NCI-H2081 treated with DMSO at 0.1 percent for 48 hours (cell line): ENCODE measurements at places on chromosomes 11 and 22.

DNA sequence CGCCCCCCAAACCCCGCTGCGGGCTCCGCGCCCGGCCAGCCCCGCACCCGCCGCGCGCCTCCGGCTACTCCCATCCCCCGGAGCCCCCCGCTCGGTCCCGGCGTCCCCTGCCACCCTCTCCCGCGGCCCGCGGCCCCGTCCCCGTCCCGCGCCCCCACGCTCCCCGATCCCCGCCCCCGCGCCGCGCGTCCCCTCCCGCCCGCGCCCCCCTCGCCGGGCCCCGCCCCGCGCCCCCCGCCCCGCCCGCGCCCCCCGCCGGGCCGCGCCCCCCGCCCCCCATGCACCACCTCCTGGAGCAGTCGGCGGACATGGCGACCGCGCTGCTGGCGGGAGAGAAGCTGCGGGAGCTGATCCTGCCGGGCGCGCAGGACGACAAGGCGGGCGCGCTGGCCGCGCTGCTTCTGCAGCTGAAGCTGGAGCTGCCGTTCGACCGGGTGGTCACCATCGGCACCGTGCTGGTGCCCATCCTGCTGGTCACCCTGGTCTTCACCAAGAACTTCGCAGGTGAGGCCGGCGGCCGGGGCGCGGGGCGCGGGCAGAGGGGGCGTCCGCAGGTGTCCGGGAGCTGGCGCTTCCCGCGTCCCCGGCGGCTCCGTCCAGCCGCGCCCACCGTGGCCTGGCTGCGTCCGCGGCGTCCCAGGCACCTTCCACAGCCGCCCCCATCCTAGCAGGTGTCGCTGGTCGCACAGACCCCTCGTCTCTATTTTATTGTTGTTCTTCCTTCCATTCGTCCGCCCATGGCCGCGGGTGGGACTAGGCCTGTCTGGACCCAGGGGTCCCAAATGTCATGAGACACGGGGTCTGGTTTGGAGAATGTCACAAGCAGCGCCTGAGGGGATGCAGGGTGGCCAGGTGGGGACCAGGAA, at the start of gene PANX2:
Gene PANX2, plus strand, starts transcription at position 279 of the 866 bp plus-strand sequence. Its CDS starts 0 bp downstream, at position 279.
- DNase-seq = no peak

GRCh38 chr11:26777372-26777808, 55.5 kb upstream of the SLC5A12 start:
- no peak for DNase-seq

- DNase-seq = no peak
Measured at GRCh38 chr11:35619116-35619854, 1.0 kb downstream of the FJX1 start.

DNA sequence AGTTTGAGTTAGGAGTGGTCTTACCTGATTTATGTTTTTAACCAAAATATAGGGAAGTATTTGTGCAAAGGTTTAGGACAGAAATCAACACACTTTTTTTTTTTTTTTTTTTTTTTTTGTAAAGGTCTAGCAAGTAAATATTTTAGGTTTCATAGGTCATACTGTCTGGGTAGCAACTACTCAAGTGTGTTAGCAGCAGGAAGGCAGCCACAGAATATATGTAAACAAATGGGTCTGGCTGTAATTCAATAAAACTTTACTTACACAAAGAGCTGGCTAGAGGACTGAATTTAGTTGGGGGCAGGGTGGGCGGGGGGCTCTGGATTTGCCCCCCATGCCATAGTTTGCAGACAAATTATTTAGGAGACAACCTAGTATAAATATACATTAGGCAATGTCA, 510.4 kb downstream of the NELL1 start:
- no peak for DNase-seq

DNA sequence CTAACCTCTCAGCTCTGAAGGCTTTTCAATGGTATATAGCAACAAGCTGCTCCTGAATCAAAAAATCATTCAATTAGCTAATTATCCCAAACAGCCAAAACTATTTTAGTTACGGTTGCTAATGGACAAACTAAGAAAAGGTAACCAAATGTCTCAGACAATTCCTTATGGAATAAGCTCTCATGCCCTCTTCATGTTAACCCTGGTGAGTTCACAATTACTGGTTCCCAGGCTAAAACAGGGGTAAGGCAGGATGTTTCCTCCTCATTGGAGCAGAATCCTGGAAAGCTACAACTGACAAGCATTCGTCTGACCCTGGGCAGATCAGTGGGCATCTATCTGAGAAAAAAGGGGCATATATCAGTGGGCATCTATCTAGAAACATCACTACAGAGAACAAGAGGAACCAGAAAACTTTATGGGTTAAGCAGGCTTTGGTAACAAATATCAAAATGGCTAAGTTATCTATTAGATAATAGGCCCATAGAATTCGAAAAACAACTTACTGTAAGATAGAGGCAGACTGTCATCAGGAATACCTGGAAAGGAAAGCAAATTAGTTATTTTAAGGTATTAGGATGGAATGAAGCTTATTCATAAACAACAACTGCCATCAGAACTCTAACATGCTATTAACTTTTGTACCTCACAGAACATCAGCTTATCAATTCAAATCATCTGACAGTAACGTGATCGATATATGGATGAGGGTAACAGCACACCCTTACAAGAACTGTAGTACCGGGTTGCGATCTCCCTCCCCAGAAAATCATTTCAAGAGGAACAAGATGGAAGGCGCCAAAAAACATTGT, 14.8 kb upstream of the WDR74 start:
- DNase-seq = no peak

- no peak for DNase-seq
Measured at GRCh38 chr11:76296731-76297542, 84.0 kb downstream of the THAP12 start.

- no peak for DNase-seq
Measured at GRCh38 chr22:39327995-39328754, 8.8 kb upstream of the RPL3 start.

DNA sequence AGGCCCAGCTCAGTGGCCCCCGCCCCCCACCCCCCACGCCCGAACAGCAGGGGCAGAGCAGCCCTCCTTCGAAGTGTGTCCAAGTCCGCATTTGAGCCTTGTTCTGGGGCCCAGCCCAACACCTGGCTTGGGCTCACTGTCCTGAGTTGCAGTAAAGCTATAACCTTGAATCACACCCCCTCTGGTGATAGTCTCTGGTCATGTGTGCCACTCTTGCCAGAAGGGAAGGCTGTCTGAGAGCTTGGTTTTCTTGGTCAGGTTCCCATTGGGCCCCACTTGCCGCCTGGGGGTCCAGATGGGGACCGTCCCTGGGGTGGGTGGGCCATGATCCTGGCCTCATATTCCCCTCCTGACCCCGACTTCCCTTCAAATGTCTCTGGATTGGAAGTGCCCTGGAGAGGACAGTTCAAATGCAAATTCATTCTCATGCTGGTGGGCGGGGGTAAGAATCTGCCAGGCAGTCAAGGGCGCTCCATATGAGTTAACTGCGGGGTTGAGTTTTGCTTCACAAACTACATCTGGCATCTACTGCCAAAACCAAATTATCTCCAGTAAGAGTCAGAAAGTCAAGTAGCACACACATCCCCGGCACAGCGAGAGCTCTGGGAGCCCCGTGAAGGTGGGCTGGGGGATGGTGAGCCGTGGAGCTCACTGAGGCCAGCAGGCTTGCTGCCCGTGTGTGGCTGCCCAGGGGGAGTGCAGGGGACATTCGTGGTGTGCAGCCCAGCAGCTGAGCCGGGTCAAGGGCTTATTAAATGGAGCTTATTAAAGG, 35.7 kb downstream of the B3GAT1 start:
- DNase-seq = no peak

- DNase-seq = no peak
Measured at GRCh38 chr22:30260682-30261081, 6.0 kb downstream of the OSM start.

DNA sequence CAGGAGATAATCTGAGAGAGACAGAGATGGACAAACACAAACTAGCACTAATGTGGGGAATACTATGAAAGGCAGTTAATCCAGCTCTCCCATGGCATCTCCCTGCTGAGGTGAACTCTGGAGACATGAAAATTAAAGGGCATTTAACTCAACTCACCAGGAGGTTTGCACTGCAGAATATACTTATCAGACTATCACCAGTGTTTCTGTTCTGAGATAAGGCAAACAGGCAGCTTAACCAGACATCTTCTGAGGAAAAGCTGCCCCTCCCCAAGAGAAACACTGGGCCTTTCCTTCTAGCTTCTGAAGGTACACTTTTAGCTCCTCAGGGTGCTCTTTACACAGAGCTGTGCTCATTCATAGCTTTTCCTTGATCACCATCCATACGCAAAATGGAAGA, 85.5 kb downstream of the AMBRA1 start:
- DNase-seq = no peak

GRCh38 chr22:34702279-34702678, 363.7 kb upstream of the ISX start:
- DNase-seq = no peak

- DNase-seq = no peak
Measured at GRCh38 chr22:46583571-46583970, 36.6 kb upstream of the GRAMD4 start.

DNA sequence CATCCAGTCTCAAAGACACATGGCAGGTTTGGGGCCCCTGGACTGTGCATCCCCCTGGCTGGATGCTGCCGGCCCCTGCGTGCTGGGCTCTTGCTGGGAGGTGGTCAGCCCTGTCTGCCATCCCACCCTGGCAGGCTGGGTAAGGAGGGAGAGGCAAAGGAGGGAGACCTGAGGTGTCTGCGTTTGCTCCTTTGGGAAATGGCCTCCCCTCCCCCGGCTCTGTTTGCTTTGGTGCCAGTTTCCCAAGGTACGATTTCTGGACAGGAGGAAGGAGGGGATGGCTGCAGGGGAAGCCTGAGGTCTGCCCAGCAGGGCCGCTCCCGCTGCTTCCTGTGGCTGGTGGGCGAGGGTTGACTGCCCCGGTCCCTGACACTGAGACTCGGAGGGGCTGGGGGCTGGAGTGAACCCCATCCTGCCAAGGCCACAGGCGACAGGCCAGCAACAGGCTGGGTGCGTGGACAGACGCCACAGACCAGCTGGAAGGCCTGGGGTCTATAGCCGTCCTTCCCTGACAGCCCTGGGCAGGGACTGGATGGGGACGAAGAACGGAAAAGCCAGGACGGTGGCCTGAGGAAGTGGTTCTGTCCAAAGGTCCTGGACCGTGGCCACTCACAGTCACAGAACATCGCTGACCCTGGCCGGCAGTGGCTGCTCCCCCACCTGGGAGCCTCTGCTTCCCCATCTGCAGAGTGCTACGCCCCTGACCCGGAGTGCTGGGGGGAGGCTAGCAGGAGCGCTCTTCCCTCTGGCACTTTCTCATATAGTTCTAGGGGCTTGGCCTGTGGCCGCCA, 38.0 kb downstream of the OSBPL5 start:
- no peak for DNase-seq

DNA sequence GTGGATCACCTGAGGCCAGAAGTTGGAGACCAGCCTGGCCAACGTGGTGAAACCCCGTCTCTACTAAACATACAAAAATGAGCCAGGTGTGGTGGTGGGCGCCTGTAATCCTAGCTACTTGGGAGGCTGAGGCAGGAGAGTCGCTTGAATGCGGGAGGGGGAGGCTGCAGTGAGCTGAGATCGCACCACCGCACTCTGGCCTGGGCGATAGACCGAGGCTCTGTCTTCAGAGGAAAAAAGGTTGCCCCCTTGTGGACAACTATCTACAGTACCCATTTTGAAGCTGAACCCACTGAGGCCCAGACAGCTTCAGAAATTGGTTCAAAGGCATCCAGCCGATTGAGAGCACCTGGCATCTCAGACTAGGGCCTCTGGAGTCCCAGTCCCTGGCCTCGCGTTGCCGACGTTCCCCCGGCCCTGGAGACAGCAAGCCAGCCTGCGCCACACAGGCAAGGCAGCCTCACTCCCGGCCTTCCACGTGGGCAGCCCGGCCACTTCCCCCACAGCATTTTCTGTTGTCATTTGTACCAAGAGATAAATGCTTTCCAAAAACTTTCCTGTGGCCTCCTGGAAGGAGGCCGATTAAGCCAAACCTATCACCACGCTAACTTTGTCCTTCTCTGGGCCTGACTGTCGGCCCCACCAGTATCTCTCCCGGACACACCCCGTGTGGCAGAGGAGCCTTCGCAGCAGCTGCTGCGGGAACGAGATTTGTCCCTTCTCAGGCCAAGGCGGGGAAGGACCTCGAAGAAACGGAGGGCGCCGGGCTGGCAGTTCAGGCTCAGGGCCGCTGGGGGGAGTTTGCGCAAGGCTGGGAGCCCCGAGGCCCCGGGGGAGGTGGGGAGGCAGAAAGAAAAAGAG, 82.8 kb downstream of the FLI1 start:
- no peak for DNase-seq

- no peak for DNase-seq
Measured at GRCh38 chr11:72721689-72722049, 30.5 kb downstream of the ARAP1 start.

- DNase-seq = no peak
Measured at GRCh38 chr11:77051511-77051910, 15.3 kb upstream of the CAPN5 start.

- no peak for DNase-seq
Measured at GRCh38 chr22:38866399-38867123, 5.5 kb downstream of the CBX6 start.

GRCh38 chr22:17192186-17192585, 27.0 kb downstream of the ADA2 start:
- DNase-seq = no peak

DNA sequence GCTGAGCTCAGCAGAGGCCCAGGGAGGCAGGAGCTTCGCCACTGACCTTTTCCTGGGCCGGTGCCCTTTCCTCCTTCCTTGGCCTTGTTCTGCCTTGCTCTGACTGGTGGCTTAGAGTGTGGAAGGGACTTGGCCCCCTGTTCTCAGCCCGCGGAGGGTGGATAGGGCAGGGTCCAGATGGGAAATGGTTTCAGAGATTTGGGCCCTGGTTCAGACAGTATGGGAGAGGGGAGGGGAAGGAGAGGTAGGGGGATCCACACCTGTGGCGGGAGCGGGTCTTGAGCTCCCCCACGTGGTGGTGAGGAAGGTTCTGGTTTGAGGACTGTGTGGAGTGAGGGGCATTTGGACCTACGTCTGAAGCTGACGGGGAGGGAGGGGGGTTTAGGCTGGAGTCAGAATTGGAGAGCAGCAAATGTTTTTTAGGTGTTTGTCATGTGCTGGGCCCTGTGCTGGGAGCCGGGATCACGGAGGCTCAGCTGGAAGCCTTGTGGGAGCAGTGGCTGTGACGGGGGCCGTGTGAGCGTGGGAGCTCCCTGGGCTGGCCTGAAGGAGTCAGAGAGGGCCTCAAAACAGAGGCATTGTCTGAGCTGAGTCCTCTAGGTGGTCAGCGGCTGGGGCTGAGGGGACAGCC, 27.2 kb downstream of the SHANK3 start:
- no peak for DNase-seq

DNA sequence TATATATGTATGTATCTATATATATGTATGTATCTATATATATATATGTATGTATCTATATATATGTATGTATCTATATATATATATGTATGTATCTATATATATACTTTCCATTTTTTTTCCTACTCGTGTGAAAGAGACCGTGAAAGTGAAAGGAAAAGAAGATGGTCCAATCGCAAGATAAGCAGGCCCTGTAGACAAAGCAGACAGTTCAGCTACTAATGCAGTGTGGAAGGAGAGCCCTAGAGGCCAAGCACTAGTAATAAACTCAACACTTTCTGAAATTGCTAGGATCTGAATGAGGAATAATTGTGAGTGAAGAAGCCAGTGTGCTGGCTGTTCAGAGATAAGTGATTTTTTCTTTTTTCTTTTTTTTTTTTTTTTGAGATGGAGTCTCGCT, 47.2 kb downstream of the MCHR1 start:
- no peak for DNase-seq

GRCh38 chr11:89405629-89406028, 85.5 kb downstream of the NOX4 start:
- DNase-seq = no peak

GRCh38 chr11:61297746-61298145, 2.6 kb upstream of the VWCE start:
- DNase-seq = no peak

- DNase-seq = no peak
Measured at GRCh38 chr11:20055312-20055711, 105.0 kb downstream of the DBX1 start.
